ENCODE measurements at places on chromosomes 12 and 14.

GRCh38 chr12:29943683-29944082 is 159.9 kb upstream of the TMTC1 start:
- no peak for DNase-seq

DNA sequence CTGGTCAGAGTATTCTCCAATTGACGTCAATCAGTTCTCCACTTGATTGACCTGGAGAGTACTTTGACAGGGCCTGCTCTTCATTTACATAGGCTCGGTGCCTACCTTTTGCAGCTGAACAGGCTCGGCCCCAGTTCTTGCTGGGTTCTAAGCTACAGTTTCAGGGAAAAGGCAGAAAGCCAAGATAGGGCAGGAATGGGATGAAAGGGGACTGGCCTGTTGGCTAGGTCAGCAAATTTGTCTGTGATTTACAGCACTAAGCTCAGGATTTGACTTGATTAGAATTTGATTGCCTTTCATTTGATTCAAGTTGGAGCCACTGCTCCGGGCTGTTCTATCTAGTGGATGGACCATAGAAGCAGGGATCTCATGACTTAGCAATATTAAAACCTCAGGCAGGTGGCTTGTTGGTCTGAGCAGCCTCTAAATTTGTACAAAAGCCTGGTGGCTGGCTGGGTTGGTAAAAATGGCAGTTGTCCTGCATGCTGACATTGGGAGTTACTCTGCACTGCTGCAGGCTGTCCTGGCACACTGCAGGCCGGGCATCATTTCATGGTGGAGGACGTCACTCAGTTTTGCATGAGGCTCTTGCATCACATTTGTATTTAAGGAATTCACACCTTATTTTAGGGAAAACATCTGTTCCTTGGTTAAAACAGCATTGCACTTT is 71.8 kb downstream of the BICD1 start:
- DNase-seq: no peak

GRCh38 chr12:108515916-108516315 is 839 bp downstream of the FICD start:
- DNase-seq: peak; percentile 16

DNA sequence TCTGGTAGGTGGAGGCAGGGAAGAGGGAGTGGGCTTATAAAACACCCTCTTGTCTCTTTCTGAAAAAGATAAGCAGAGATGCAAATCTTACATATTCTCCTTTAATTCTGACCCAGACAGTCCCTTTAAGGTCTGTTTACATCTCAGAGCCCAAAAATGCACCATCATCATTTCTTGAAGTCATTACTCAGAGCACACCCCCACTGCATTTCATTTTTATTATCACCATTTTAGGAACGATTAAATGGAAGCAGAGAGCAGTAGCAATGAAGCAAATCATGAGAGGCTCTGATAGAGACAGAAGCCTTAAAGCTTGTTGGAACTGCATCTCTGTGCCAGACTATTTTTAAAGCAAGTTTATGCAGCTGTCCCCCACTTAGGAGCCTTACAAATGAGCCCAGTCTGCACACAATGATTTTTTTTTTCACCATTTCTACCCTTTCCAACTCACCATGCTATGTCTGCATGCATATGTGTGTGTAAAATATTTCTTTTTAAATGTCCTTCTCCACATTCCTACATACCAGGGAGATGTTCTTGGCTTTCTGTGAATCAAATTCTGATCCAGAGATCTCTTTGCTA is 311.0 kb downstream of the GRIN2B start:
- no peak for DNase-seq

- DNase-seq: no peak
Observed at GRCh38 chr12:59742841-59743240, 147.0 kb downstream of the SLC16A7 start.

DNA sequence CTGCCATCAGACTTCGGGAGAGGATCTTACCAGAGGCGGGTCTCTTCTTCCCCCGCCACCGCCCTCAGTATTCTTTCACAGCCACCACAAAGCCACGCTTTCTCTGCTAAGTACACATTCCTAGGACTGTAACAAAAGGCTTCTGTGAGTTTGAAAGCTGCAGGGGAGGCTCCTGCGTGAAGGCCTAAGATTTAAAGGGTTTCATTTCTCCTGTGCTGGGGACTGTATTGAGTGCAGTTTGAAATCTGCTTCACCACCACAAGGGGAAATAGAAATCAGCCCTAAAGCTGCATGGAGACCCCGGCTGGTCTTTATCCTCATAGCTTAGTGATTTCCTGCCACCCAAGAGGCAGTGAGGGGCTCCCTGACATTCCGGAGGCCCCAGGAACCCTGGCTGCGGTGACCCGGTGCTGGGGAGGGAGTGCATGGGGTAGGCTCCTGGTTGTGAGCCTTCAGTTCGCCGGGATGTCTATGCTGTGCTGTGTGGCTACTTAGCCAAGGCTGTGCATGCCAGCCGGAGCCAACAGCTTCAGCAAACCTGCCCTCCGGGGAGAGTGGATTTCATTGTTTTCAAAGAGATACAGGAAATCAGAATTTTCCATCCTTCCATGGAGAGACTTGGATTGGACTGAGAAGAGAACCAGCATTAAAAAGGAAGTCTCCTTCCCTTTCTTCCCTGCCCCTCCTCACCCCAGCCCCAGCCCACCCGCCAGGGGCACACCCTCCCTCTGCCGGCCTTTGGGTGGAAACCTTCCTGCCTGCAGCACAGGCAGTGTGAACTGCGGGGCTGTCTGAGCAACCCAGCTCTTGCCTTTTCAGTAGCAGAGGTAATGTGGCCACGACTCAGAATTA is 163.3 kb downstream of the ETV6 start:
- no peak for DNase-seq

GRCh38 chr12:17108877-17109541 is 503.0 kb upstream of the LMO3 start:
- DNase-seq: no peak

DNA sequence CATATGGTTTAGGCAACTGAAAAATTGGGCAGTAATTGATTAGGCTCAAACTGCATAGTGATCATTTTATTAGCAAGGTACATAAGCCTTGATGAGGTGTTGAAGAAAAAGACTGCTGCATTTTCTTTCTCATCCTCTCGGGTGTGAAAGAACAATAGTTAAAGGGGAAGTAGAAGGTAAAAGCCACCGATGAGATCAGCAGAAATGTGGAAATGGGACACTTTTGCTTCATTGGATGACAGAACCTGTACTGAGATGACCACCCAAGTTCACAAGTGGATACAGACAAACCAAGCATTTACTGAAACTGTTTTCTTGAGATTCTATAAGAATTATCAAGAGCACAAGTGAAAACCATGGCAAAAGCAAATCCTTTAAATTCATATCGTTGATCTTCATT is 184.0 kb downstream of the TMX1 start:
- DNase-seq: peak; percentile 7

- peak; percentile 38 for DNase-seq
Observed at GRCh38 chr14:31110872-31111271, 84.7 kb upstream of the STRN3 start.

GRCh38 chr12:102300824-102301461 is 103.3 kb upstream of the PMCH start:
- peak; percentile 67 for DNase-seq

DNA sequence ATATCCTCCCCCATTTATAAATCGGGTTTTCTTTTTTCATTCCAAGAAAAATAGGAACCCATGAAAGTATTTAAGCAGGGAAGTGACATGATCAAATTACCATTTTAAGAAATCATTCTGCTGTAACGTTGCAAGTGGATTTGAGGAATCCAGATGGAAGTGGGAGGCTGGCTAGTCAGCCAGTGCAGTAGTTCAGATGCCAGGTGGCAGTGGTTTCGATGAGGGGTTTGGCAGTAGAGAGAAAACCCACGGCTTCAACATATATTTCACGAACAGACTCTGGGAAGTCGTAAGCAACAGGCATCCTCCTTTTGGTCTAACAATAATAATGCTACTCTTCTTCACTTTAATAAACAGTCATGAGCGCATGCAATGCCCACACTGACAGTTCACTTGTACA is 25.0 kb downstream of the PDZRN4 start:
- no peak for DNase-seq

- no peak for DNase-seq
Observed at GRCh38 chr12:69468237-69469026, 1.8 kb upstream of the FRS2 start.

Data from inflammatory macrophage treated with lipopolysaccharide for 4 hours (primary cell).